ENCODE measurements at places on chromosomes 16 and 17.

- DNase-seq: no peak
These were observed 150.2 kb downstream of the KCNJ2 start for GRCh38 chr17:70319516-70319915.

- no peak for DNase-seq
These were observed 8.4 kb downstream of the CCL16 start for GRCh38 chr17:35972945-35973332.

- DNase-seq: no peak
These were observed 108.9 kb upstream of the CIBAR2 start for GRCh38 chr16:85220964-85221731.

- no peak for DNase-seq
These were observed 37.3 kb downstream of the GRB7 start for GRCh38 chr17:39775031-39775430.

DNA sequence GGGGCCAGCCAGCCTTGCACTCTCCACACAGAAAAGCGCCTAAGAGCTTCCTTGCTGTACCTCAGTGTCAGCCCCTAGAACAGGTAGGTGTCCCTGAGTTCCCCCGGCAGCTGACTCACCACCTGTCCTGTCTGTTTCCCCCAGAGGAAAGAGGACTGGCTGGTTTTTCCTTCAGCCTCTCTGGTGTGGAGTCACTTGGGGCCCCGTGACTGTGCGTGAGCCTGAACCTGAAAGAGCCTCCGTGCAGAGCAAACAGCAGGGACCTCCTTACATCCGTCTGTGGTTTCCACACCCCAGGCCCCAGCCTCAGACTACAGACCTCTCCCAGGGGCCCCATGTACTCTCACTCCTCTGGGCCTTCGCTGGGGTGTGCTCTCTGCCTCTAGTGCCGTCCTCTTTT, 87.8 kb downstream of the GNAO1 start:
- DNase-seq: no peak

- DNase-seq: peak; percentile 56
These were observed 561 bp upstream of the HERPUD1 start for GRCh38 chr16:56931271-56931891.

DNA sequence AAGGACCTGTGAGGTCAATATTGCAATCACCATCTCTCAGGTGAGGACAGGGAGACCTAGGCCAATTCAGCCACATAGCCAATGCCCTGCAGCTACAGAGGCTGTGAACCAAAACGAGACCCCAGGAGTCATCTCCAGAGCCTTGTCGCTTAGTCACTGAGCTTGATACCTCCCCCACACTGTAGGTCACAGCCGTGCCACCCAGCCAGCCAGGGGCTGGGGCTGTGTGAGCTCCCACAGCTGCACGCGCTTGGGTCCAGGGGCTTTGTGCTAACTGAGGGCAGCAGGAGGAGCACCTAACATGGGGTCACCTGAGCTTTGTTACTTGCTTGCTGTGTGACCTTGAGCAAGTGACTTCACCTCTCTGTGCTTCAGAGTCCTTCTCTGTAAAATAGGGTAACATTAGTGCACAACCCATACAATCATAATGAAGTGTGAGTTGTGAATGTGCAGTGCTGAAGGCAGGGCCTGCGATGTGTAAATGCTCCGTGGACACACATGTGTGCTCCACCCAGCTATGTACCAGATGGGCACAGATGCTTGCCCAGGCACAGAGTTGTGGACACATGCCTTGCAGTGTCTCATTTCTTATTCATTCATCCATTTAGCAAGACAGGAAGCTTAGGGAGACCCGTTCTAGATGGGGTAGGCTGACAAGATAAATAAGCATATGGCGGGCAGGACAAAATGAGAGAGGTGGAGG, 25.9 kb downstream of the SBK1 start:
- DNase-seq: no peak

DNA sequence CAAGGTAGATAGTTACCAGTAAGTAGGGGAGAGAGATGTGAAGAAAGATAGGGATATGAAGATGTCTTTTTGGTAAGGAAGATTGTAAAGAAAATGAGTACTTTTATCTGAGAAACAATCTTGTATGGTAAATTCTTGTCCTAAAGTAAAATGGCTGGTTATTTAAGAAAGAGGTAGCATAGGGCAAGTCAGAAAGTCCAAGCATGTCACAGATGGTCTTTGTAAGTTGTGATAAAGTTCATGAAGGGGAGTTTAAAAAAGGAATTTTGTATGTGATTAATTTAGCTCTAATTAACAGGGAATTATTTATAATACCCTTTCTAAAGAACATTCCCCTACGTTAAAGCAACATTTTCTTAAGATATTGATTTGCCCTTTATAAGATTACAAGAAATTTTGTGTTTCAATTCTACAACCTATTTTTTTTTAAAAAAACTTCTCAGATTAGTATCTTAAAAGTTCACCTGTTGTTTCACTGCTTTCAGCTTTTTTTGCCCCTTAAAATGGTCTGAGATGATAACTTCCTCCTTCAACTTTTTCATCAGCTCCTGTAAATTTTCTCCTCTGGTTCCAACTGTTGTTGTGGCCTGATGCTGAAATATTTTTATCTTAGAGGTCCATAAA, 16.2 kb upstream of the CPHXL start:
- DNase-seq: no peak

- DNase-seq: no peak
These were observed 15.0 kb upstream of the MYLK3 start for GRCh38 chr16:46763147-46763546.

- no peak for DNase-seq
These were observed 15.3 kb upstream of the NPTX1 start for GRCh38 chr17:80491478-80492342.

GRCh38 chr16:18041864-18042834, 294.4 kb downstream of the NPIPA8 start:
- DNase-seq: no peak

- DNase-seq: no peak
These were observed 23.6 kb upstream of the RMI2 start for GRCh38 chr16:11321662-11322061.

- DNase-seq: peak; percentile 85
These were observed 16.0 kb upstream of the SMIM5 start for GRCh38 chr17:75617218-75617617.

- no peak for DNase-seq
These were observed 1.6 kb downstream of the MPO start for GRCh38 chr17:58279016-58279711.

- no peak for DNase-seq
These were observed 205.4 kb downstream of the CCDC182 start for GRCh38 chr17:57539529-57540301.

GRCh38 chr16:88424587-88425235, 28.4 kb upstream of the ZFPM1 start:
- peak; percentile 42 for DNase-seq

GRCh38 chr17:80969030-80969673, 22.5 kb upstream of the CHMP6 start:
- DNase-seq: no peak

- peak; percentile 21 for DNase-seq
These were observed 12.6 kb upstream of the ASGR1 start for GRCh38 chr17:7191571-7192270.

DNA sequence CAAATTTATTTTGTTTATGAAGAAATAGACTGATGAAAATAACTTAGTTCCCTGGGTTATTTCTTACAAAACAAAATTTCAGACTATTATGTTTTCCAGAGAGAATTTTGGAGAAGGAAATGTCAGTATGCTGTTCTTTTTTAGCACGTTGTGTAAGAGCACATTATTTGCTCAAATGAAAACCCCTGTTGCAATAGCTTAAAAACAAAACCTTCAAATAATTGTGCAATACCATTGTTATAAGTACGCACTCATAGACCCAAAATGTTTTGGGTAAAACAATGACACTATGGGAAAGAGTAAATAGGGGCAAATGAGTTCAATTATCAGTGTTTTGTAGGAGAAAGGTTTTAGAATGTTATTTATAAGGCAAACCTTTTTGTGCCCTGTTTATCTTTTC, 18.2 kb downstream of the VMP1 start:
- no peak for DNase-seq

- DNase-seq: no peak
These were observed 10.7 kb downstream of the MYH4 start for GRCh38 chr17:10458701-10459100.

GRCh38 chr17:81402981-81403467, 7.8 kb downstream of the BAHCC1 start:
- DNase-seq: no peak

DNA sequence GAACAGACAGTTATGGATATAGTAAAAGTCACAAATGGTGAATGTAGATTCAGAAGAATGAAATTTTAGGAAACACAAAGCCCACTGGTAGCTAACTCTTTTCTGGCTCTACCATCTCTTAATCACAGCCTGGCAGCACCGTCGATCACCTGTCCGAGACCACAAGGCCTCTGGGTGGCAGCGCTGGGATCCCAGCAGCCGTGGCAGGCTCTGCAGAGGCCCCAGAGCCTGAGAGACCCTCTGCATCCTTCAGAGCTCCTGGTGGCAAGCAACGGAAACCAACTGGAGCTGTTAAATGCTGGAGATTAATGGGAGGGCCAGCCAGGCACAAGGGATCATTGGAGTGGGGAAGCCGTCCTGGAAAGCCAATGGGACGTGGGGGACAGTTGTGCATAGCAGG, 26.3 kb downstream of the LAT start:
- DNase-seq: no peak

GRCh38 chr17:49997773-49998703, 3.0 kb upstream of the DLX3 start:
- peak; percentile 90 for DNase-seq

GRCh38 chr16:19882646-19883045, 2.0 kb downstream of the GPRC5B start:
- DNase-seq: no peak

GRCh38 chr16:50059669-50060068, 6.1 kb upstream of the HEATR3 start:
- no peak for DNase-seq

- peak; percentile 10 for DNase-seq
These were observed 38.1 kb downstream of the SRL start for GRCh38 chr16:4203748-4204147.

GRCh38 chr17:21169496-21169895, 42.7 kb downstream of the DHRS7B start:
- DNase-seq: no peak

DNA sequence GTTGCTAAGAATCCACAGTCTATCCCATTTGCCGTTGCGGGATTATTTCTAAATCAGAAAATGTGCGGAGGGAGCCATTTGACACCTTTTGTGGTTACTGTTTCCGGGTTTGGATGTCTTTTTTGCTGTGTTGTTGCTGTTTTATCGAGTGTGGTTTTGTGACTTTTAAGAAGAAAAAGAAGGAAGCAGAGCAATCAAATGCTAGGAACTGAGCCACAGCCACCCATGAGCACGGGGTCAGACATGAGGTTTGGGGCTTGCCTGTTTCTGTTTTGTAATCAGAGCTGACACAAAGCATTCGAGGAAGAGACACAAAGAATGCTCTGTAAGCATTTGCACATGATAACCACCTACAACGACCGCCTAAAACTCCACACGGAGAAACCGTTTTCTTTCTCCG, 53.1 kb upstream of the CHMP6 start:
- no peak for DNase-seq

GRCh38 chr17:79476074-79476652, 134.7 kb downstream of the RBFOX3 start:
- DNase-seq: no peak

GRCh38 chr16:67240506-67240905, 6.8 kb downstream of the FHOD1 start:
- no peak for DNase-seq

DNA sequence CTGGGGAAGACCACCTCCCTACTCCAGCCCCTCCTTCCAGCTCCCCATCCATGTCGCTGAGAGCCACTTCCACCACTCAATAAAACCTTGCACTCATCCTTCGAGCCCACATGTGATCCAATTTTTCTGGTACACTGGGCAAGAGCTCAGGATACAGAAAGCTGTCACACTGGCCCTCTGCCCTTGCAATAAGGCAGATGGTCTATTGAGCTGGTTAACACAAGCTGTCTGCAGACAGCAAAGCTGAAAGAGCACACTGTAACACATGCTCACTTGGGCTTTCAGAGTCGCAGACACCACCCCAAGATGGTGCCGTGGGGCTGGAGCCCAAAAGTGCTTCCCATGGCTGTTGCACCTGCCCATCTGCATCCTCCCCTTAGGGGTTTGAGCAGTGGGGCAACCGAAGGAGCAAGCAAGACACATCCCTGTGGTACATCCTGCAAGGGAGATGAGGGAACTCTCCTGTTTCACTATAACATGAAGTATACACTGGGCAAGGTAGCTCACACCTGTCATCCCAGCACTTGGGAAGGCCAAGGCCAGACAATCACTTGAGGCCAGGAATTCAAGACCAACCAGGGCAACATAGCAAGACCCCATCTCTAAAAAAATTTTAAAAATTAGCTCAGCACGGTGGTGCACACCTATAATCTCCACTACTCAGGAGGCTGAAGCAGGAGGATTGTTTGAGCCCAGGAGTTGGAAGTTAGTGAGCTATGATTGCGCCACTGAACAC, 52.8 kb upstream of the C17orf78 start:
- no peak for DNase-seq

DNA sequence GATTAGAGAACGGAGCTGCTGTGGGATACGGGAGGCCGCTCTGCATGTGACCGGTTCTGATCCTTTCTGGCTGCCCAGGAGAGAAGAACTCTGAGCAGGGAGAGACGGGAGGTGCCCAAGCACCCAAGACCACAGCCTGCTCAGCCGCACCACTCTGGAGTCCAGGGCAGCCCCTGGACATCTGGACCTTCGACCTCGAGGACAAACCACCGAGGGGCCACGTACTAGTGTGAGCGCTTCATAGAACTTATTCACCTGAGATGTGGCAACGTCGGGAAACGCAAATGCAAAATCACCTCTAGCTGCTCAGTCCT, 5.9 kb downstream of the RNF166 start:
- no peak for DNase-seq

GRCh38 chr16:74903120-74903519, 81.8 kb downstream of the WDR59 start:
- DNase-seq: no peak

GRCh38 chr17:51397361-51398127, 137.2 kb downstream of the UTP18 start:
- DNase-seq: peak; percentile 43

DNA sequence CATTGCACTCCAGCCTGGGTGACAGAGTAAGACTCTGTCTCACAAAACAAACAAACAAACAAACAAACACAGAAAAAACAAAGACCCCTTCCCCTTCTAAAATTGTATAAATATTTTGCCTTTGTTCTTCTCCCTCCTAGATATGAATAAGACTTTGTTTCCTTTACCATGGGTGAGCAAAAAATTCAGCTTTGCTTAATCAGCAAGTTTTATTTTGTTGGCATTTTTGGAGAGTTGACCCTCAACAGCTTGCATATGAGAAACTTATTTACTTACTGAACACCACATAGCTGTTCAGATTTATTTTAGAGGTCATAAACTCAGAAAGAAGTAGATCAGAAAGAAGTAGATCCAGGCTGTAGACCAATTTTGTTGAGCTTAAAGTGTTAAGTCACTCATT, 395.2 kb upstream of the TOM1L1 start:
- no peak for DNase-seq
